ENCODE measurements at places on chromosomes 5 and 9. TPM values are rescaled to one million over a fixed set of nuclear protein-coding genes. Genes with fewer than 3 reads are reported as not detected.

Gene PRLR
- 0.40 TPM for total RNA-seq

- no peaks in the 10 kb centered on the region for H3K4me1 ChIP-seq
- H3K27ac ChIP-seq, result no peak overlapping the region
- H3K36me3 ChIP-seq, result no peaks in the 10 kb centered on the region
Observed at GRCh38 chr9:12972608-12973589, 198.1 kb downstream of the LURAP1L start.

- no peaks in the 10 kb centered on the region for H3K4me1 ChIP-seq
- no peaks in the 10 kb centered on the region for H3K27me3 ChIP-seq
- H3K36me3 ChIP-seq, result no peaks in the 10 kb centered on the region
- no peak for DNase-seq
- no peak overlapping the region for H3K27ac ChIP-seq
Observed at GRCh38 chr9:16637911-16638310, 232.6 kb downstream of the BNC2 start.

GRCh38 chr5:25649628-25650265 lies 1005.0 kb upstream of the CDH10 start:
- H3K4me3 ChIP-seq, result no peak overlapping the region
- DNase-seq, result peak; percentile 69
- H3K27ac ChIP-seq, result no peak overlapping the region
- H3K4me1 ChIP-seq, result peaks cover 3% of the 10 kb centered on the region
- H3K27me3 ChIP-seq, result no peaks in the 10 kb centered on the region

GRCh38 chr9:110538647-110539041 lies 40.9 kb downstream of the SVEP1 start:
- H3K27me3 ChIP-seq, result no peaks in the 10 kb centered on the region
- H3K36me3 ChIP-seq, result no peaks in the 10 kb centered on the region
- DNase-seq, result peak; percentile 44
- no peak overlapping the region for H3K4me3 ChIP-seq
- H3K4me1 ChIP-seq, result peaks cover 19% of the 10 kb centered on the region
- H3K27ac ChIP-seq, result no peak overlapping the region

GRCh38 chr5:2187687-2188086 lies 305.0 kb upstream of the IRX4 start:
- H3K4me1 ChIP-seq, result no peaks in the 10 kb centered on the region
- H3K27me3 ChIP-seq, result peaks cover 22% of the 10 kb centered on the region

DNA sequence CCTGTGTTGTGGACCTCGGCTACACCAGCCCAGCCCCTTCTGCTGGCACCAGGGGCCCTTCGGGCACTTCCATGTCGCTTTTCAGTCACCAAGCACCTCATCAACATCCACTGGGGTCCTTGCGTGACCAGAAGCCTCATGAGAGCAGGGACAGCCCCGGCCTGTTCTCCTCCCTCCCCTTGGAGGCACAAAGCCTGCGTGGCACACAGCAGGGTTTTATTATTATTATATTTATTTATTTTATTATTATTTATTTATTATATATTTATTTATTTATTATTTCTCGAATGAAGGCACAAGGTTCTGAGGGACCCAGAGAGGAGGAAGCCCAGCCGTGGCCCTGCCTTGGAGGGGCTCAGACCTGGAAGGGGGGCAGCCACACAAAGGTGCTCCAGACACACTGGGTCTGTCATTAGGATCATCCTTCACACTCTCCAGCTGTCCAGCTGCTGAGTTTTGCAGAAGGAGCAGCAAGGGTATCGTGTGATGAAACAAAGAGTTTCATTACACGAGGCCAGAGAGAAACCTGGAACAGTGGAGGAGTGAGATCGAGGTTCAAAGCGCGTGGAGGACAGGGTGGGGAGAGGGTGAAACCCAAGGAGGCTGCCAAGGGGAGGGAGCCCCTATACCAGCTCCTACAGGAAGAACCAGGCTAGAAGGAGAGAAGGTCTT lies 5.2 kb downstream of the VAV2 start:
- DNase-seq, result no peak
- H3K4me3 ChIP-seq, result no peak overlapping the region
- no peaks in the 10 kb centered on the region for H3K27me3 ChIP-seq
- H3K27ac ChIP-seq, result no peak overlapping the region

Gene PTGS1
- total RNA-seq, result 0.44 TPM

Gene SPINK4
- total RNA-seq, result not detected

GRCh38 chr5:1390861-1391600 lies 46.1 kb upstream of the CLPTM1L start:
- no peak overlapping the region for H3K27ac ChIP-seq
- peaks cover 38% of the 10 kb centered on the region for H3K27me3 ChIP-seq
- H3K4me1 ChIP-seq, result peaks cover 7% of the 10 kb centered on the region
- no peak for DNase-seq
- H3K4me3 ChIP-seq, result no peak overlapping the region
- no peaks in the 10 kb centered on the region for H3K36me3 ChIP-seq

Gene RGS14
- 32.3 TPM for total RNA-seq

- peak; percentile 87 for DNase-seq
- H3K4me3 ChIP-seq, result peak overlapping the region; percentile 56
- H3K27me3 ChIP-seq, result no peaks in the 10 kb centered on the region
- peak overlapping the region; percentile 37 for H3K27ac ChIP-seq
- peaks cover 11% of the 10 kb centered on the region for H3K4me1 ChIP-seq
- H3K36me3 ChIP-seq, result no peaks in the 10 kb centered on the region
Observed at GRCh38 chr5:81842795-81843398, 92.0 kb upstream of the SSBP2 start.

Gene SV2C
- total RNA-seq, result not detected

Gene FAM151B
- total RNA-seq, result 2.3 TPM

GRCh38 chr5:144205141-144205551 lies 34.5 kb downstream of the KCTD16 start:
- H3K27ac ChIP-seq, result no peak overlapping the region
- peak; percentile 9 for DNase-seq
- H3K4me1 ChIP-seq, result no peaks in the 10 kb centered on the region
- H3K4me3 ChIP-seq, result peak overlapping the region; percentile 58
- no peaks in the 10 kb centered on the region for H3K36me3 ChIP-seq
- H3K27me3 ChIP-seq, result peaks cover 48% of the 10 kb centered on the region

DNA sequence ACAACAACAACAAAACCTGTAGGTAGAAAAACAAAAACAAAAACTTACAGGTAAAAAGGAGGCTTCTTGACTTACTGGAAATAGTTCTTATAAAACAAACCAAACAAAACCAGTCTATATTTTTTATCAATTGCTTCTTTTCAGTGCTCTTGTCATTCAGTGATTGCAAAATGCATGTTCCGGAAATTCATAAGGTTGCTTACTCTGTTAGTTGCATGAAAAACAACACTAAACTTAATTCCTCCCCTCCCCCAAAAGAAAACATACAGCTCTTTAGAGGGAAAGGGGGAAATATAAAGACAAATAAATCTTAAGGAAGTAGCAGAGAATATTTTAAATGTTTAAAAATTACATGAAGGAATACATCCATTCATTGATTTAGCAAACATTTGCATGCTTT lies 19.1 kb downstream of the CPEB4 start:
- no peak overlapping the region for H3K27ac ChIP-seq
- no peaks in the 10 kb centered on the region for H3K27me3 ChIP-seq
- H3K36me3 ChIP-seq, result peaks cover 4% of the 10 kb centered on the region
- H3K4me3 ChIP-seq, result no peak overlapping the region

DNA sequence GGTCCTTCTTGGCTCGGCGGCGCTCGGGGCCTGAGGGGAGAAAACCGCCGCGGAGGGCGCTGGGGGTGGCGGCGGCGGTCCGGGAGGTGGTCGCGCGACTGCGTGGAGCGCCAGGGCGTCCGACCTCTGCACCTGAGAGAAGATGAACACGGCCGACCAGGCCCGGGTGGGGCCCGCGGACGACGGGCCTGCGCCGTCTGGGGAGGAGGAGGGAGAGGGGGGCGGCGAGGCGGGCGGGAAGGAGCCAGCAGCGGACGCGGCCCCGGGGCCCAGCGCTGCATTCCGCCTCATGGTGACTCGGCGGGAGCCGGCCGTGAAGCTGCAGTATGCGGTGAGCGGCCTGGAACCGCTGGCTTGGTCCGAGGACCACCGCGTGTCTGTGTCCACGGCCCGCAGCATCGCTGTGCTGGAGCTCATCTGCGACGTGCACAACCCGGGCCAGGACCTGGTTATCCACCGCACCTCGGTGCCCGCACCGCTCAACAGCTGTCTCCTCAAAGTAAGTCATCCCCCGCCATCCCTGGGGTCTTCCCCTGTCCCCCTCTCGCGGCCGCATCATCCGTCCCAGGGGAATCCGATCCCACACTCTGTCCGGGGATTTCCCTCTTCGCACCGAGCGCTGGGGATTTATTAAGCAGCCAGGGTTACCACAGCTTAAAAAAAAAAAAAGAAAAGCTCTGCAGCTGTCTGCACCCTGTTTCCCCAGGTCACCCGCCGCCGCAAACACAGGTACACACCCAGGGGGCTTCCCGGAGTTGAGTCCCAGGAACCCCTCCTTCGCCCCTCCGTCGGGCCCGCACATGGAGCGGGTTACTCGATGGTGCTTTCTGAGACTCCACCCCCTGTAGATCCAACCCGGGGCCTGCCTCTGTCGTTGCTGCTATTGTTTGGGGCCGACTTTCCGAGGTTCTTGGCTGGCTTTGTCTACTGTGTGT lies at the start of gene GTF3C4:
Gene GTF3C4 (plus strand): TSS at position 8 of the 935 bp plus-strand sequence. CDS start 135 bp downstream, at position 143.
- no peaks in the 10 kb centered on the region for H3K27me3 ChIP-seq
- H3K27ac ChIP-seq, result peak within 1 kb of the TSS; percentile 93
- DNase-seq, result peak; percentile 4
- peak within 1 kb of the TSS; percentile 91 for H3K4me3 ChIP-seq
- H3K4me1 ChIP-seq, result peaks cover 31% of the 10 kb centered on the region

- H3K4me1 ChIP-seq, result peaks cover 7% of the 10 kb centered on the region
- peak; percentile 7 for DNase-seq
- no peaks in the 10 kb centered on the region for H3K36me3 ChIP-seq
- peak overlapping the region; percentile 98 for H3K4me3 ChIP-seq
Observed at GRCh38 chr9:105693435-105694189, 729 bp upstream of the TMEM38B start.

Gene ADAMTS6
- 1.5 TPM for total RNA-seq

- H3K4me1 ChIP-seq, result no peaks in the 10 kb centered on the region
- no peak overlapping the region for H3K27ac ChIP-seq
- no peaks in the 10 kb centered on the region for H3K36me3 ChIP-seq
- peak; percentile 1 for DNase-seq
- no peaks in the 10 kb centered on the region for H3K27me3 ChIP-seq
Observed at GRCh38 chr5:159034083-159034824, 65.5 kb downstream of the EBF1 start.

DNA sequence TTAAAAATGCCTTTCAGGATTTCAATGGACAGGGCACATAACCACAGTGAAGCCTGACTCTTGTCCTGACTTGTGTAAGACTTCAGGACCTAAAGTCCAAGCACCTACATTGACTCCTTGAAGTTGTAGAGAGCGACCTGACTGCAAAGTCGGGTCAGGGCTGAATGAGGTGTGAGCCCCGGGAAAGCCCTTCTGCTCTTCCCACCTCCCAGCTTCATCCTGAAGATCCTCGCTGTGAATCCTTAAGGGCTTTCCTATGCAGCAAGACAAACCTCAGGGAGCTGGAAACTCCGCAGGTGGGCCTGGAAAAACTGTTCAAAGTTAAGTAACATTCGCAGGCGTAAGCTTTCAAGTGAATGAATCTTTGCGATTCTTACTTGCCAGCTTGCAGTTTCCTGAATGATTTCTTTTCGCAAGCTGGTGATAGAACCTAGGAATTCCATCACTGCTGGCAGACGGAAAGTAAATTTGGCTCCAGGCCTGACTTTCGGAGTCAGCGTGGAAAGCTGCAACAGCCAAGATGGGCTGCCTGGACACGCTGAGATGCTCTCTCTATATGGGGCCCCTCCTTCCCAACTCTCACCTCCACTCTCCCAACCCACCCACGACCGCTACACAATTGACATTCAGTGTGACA lies 10.9 kb downstream of the SEMA5A start:
- H3K27me3 ChIP-seq, result no peaks in the 10 kb centered on the region
- no peaks in the 10 kb centered on the region for H3K36me3 ChIP-seq
- H3K27ac ChIP-seq, result no peak overlapping the region
- no peaks in the 10 kb centered on the region for H3K4me1 ChIP-seq
